ENCODE measurements at places on chromosomes 4 and X. TPM values are rescaled to one million over a fixed set of nuclear protein-coding genes. Genes with fewer than 3 reads are reported as not detected.

The ADAMTS3 gene
- 0.24 TPM for total RNA-seq

The MAGEA2 gene
- not detected for total RNA-seq

The DRP2 gene
- not detected for total RNA-seq

The MAGEC3 gene
- total RNA-seq, result not detected

The SPANXC gene
- total RNA-seq, result not detected

The SLC9A6 gene
- 15.4 TPM for total RNA-seq

The ZNF732 gene
- total RNA-seq, result not detected

Data from Right ventricle myocardium inferior (tissue), 1 donor.